ENCODE measurements at places on chromosomes 6 and 20.

GRCh38 chr6:143549221-143549948, 37.9 kb upstream of the FUCA2 start:
- H3K4me3 ChIP-seq, result no peak overlapping the region
- H3K27ac ChIP-seq, result no peak overlapping the region
- no peaks in the 10 kb centered on the region for H3K27me3 ChIP-seq
- H3K4me1 ChIP-seq, result no peaks in the 10 kb centered on the region
- DNase-seq, result no peak

GRCh38 chr6:33610779-33611732, 10.1 kb upstream of the ITPR3 start:
- no peak overlapping the region for H3K4me3 ChIP-seq
- no peak overlapping the region for H3K27ac ChIP-seq

DNA sequence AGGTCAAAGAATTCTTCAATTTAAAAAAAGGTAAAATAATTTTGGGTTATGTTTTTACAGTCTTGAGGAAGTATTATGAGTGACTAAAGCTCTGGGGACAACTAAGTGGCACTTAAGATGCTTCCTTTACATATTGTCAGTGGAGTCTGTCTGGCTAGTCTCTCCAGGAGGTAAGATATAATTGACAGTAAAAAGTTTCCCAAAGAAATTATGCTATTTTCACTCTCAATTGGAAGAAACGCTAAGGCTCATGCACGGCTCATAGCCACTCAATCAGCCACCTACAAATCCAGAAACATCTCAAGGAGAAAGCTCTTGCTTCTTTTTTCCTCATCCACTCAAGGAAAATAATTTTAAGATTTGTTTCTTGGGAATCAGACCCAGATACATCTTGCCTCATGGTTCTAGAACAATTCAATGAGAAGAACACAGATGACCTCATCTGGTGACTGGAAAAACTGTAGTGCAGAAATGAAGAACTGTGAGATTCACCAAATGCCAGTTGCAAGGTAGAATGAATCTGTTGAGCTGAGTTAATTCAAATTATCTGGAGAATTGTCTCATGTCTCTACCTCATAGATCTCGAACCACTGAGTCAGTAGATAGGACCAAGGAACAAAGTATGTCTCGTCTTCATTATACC, 252.9 kb downstream of the TPBG start:
- no peak for DNase-seq
- H3K4me3 ChIP-seq, result no peak overlapping the region
- no peaks in the 10 kb centered on the region for H3K27me3 ChIP-seq
- no peak overlapping the region for H3K27ac ChIP-seq

DNA sequence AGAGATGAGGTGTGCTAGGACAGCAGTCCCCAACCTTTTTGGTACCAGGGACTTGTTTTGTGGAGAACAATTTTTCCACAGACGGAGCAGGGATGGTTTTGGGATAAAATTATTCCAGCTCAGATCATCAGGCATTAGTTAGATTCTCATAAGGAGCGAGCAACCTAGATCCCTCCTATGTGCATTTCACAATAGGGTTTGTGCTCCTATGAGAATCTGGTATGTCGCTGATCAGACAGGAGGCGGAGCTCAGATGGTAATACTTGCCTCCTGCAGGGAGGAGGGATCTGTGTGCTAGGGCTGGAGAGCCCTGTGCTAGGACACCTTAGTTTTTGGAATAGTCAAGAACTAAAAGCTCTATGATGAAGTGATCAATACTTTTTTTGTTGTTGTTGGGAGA, 2.5 kb downstream of the SMIM13 start:
- no peaks in the 10 kb centered on the region for H3K36me3 ChIP-seq
- no peak overlapping the region for H3K27ac ChIP-seq
- DNase-seq, result no peak
- H3K27me3 ChIP-seq, result no peaks in the 10 kb centered on the region
- peaks cover 6% of the 10 kb centered on the region for H3K4me1 ChIP-seq
- no peak overlapping the region for H3K4me3 ChIP-seq

DNA sequence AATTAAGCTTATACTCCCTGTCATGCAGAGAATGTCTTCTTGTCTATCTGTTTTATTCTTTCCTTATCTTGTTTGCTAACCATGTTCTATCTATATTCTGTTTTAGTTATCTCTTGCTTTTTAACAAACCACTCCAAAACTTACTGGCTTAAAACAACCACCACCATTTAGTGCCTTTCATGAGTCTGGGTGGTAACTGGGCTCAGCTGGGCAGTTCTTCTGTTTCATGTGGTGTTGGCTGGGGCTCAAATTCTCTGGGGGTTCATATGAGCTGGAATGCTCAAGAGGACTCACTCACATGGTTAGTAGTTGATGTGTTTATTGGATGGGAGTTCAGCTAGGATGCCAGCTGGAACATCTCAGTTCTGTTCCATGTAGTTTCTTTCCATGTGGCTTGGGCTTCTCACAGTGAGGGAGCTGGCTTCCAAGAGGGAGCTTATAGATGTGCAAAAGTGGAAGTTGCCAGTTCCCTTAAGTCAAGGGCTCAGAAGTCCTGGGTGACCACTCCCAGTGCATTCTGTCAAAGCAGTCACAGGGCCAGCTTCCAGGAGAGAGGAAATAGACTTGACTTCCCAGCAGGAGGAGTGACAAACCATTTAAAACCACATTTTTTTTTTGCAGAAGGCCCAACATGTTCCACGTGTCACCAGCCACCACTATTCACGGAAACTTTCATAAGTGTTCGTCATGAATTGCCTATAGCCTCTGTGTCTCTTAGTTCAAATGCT, 70.4 kb downstream of the PLCB4 start:
- H3K36me3 ChIP-seq, result no peaks in the 10 kb centered on the region
- no peak overlapping the region for H3K4me3 ChIP-seq
- no peak for DNase-seq
- H3K27me3 ChIP-seq, result no peaks in the 10 kb centered on the region
